Activated naive CD8-positive, alpha-beta T cell treated with anti-CD3 and anti-CD28 coated beads, Interleukin-2, amount 50 U/mL, for 16 hours (primary cell): ENCODE measurements at places on chromosomes 2 and 18.

GRCh38 chr2:98479371-98479770, 34.7 kb downstream of the INPP4A start:
- DNase-seq, result no peak

GRCh38 chr2:119659601-119660342, 19.2 kb upstream of the TMEM177 start:
- no peak for DNase-seq

DNA sequence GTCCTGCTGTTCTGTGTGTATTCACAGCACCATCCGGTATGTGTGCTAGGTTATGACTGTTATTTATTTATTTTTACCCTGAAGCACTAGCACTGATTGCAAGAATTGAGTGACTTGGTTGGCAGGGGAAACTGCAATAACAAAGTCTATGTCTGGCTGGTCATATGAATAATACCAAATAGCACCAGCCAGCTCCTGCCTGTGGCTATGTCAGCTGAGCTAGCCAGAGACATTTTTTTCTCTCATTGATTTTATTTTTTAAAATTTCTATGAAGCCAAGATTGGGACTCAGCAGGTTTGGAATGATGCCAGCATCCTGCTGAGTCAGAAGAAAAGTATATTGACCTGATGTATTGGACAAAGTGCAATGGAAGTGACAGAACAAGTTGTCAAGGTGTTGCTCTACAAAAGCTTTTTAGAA, 188.5 kb upstream of the CDH2 start:
- no peak for DNase-seq

GRCh38 chr2:16763493-16763899, 97.9 kb upstream of the CYRIA start:
- DNase-seq, result no peak

DNA sequence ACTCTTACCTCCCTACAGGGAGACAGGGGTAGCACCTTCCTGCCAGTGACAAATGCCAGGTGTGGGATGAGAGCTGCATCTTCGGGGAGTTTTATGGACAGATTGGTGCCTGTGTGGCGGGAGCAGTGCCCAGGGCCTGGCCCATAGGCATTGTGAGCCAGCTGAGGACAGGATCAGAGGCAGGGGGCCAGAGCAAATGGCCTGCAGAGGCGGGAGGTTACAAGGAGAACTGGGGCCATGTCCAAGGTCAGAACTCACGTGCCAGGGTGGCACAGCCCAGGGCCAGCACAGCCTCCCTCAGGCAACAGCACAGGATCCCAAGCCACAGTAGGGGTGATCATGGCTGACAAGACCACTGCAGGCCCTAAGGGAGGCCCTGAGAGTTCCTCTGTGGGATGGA, 40.2 kb upstream of the MCFD2 start:
- no peak for DNase-seq

- DNase-seq, result no peak
Measured at GRCh38 chr2:133264989-133265401, 303.3 kb downstream of the NCKAP5 start.

GRCh38 chr18:9520666-9521065, 45.4 kb downstream of the RALBP1 start:
- DNase-seq, result no peak

- no peak for DNase-seq
Measured at GRCh38 chr2:107062599-107063220, 176.7 kb upstream of the ST6GAL2 start.

DNA sequence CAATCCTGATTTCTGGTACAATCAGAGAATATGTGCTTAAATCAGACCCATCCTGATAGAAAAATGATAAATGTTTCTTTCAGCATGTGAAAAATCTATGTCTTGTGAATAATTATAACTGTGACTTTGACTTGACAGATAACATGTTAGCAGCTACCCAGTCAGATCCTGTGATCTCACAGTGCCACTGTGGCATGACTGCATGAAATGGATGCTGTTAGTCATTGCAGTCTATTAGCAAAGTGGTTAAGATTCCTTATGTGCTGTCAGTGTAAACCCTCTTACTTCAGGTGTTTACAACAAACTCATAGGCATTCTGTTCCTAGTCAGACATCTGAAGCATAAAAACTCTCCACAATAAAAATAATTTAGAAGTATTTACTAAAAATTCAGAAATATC, 244.6 kb upstream of the RND3 start:
- no peak for DNase-seq

DNA sequence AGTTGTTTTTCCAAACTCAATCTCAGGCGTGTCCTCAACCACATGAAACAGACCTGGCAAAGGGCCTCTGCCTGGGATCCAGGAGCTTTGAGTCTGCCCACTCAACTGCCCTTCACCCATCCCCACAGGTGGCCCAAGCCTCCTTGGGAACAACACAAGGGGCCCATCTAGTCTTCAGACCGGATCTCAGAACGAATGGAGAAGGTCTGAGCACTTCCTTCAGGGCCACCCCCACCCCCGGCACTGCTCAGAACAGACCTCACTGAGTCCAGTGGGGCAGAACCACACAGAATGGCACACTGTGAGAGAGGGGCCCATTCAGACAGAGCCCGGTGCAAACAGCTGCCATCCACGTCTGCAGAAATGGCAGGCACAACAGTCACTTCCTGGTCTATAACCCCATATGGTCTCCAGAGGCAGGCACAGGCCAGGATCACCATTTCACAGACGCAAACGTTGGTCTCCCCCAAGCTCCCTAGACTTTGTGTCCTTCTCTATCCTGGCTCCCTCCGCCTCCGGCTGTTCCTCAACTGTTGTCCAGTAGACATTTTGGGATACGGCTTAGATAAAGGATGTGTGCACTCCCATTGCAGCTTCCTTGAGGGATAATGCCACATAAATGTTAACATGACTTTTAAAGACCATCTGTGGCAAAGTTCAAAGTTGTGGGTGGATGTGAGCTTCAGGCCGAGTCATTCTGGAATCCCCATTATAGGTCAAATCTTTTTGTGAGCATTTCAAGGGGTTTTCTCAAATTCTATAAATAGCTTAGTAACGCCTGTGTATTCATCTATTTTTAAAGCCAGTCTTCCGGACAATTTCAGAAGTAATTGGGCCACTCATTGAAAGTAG, 149.7 kb downstream of the SMAD7 start:
- DNase-seq, result no peak

GRCh38 chr2:105039559-105039958, 1.7 kb downstream of the MRPS9 start:
- DNase-seq, result no peak

- no peak for DNase-seq
Measured at GRCh38 chr2:129069875-129070594, 751.4 kb upstream of the HS6ST1 start.

GRCh38 chr2:39881948-39882347, 102.9 kb upstream of the THUMPD2 start:
- DNase-seq, result no peak

DNA sequence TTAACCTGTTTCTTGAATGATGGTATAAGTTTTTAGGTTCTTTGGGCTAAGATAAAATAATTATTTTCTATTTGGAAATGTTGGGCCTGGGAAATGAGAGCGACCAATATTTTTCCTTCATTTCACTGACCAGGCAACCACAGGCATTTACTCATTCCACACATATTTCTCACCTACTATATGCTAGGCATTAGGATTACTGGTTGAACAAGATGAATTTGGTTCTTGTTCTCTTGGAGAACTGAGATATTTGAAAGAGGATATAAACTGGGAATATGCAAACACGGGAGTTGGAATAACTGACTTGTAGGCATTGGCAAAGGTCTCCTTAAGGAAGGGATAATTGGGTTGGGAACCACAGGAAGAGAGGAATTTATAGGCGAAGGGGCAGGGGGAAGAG, 3.9 kb upstream of the MYL1 start:
- DNase-seq, result no peak

DNA sequence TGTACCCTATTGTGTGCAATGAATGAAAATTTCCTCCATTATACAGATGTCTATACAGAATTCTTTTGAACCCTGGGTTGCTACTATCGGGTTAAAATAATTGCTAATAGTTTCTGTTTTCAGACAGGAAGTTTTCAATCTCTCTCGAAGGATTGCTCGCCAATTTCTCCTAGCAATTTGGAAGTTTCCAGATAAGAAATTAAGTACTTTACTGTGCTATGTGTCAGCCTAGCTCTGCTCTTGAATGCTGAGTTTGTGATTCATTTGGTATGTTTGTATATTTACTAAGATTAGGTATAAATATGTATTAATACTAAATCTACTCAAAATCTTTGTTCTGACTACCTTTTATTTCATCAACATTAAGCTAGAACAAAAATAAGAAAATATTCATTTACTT, 74.6 kb upstream of the ARL5A start:
- no peak for DNase-seq

DNA sequence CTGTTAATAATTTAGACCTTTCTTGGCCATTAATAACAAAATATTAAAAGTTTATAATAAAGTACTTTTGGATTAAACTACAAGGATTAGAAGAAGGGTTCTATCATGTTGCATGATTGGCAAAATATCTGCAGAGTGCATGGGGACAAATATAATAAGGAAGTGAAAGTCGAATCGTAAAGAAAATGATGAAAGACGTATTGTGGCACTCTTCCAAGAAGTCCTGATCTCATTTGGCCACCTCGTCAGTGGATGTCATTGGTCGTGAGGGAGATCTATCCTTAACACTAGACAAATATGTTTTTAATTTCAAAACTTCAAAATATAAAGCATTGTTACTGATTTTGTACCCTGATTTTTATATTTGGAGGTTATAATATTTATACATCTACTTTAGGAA, 197.7 kb upstream of the STON1 start:
- no peak for DNase-seq

DNA sequence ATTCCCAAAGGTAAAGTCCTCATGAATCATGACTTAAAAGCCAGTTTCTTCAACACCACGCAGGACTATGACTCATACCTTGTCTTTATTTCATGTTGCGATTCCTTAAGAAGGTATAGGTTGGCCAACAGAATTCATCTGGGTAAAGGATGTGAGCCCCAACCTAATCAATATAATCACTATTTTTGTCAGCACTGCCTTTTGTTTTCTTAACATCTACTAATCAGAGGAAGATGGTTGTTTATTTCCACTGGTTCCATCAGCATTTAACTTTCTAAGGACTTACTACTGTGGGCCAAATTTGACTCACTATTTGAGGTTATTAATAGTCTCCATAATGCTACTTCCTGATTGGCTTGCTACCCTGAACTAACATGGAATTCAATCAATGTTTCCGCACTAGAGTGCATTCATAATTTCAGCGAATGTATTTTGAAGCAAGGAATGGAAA, 78.6 kb downstream of the SCG2 start:
- DNase-seq, result no peak

DNA sequence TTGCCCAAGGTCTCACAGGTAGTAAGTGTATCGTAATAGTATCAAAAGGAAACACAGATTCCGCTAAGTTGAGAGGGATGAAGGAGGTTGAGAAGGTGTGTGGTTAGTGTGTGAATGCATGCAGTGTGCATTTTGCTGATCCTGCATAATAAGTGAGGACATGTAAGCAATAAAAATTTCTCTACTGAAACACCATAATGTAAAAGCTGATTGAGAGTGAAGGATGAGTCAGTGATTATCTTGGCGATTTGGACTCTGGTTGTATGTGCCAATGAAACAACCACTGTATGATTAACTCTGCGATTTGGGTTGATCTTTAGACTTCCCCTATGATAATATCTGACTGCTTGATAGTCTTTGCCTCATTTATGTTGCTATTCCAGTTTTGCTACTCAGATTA, 16.7 kb upstream of the ADGRF3 start:
- no peak for DNase-seq

GRCh38 chr2:205660521-205661124, 21.7 kb upstream of the NRP2 start:
- peak; percentile 5 for DNase-seq

- DNase-seq, result no peak
Measured at GRCh38 chr2:19899985-19900930, 1.5 kb downstream of the TTC32 start.

DNA sequence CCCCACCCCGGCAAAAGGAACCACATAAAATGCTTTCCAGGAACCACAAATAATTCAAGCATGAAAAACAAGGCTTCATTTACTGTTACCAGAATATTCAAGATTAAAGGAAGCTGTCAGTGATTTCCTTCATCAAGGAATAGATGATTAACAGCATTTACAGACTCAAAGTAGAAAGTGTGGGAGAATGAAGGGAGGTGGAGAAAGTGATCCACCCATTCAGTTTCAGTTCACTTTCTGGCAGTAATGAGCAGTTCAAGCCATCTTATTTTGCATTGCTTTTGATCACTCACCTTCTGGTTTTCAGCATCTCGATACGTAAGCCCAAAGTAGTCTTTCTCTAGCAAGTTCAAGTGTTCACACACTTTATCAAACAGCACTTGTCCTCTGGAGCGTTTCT, 99.0 kb downstream of the EPB41L3 start:
- no peak for DNase-seq

DNA sequence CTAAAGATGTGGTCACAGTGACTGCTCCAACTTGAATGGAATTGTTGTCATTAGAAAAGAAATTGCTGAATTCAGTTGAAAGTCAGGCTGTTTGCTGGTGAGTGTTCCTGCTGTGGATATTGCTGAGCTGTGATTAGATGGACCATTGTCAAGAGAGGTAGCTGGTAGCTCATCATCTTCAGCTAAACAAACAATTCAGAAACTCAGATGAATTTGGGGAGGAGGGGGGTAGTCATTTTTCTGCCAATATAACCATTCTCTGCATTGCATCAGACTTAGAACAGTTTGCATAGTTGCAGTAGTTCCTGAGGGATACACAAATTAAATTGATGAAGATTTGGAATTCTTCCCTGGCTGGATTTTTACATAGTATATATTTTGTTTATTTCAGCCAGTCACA, 108.3 kb downstream of the MTCL1 start:
- DNase-seq, result no peak

- DNase-seq, result no peak
Measured at GRCh38 chr2:239222312-239222660, 178.5 kb downstream of the HDAC4 start.

DNA sequence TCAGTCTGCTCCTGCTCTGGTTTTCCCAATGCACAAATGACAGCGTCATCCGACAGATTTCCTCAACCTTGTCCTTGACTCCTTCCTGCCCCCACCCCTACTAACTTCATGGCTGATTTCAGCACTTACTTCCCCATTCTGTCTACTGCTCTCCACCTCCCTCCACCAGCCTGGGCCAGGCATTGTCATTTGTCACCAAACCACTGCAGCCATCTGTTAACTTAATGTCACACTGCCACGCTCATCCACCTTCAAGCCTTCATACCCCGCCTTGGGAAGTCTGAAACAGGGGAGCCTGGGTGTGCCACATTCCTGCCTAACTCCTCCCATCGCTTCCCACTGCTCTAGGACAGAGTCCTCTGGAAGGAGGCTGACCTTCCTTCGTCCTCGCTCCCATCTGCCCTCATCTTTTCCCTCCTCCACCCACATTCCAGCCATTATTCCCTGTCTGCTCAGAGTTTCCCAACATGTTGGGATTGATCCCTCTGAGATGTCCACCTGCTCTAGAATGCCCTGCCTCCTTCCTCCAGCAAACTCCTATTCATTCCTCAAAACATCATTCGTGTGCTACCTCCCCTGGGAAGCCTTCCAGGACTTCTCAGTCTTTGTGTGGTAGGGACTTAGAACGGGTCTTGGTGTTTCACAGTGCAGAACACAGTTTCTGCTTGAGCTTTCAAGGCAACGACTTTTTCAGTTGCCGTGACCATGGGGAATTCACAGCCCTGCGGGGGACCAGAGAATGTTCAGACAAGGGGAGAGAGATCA, 42.2 kb upstream of the SMAD7 start:
- no peak for DNase-seq

- DNase-seq, result no peak
Measured at GRCh38 chr18:31223371-31223770, 60.7 kb upstream of the DSC1 start.
